ENCODE measurements at places on chromosomes 12 and 14.
A peak's percentile ranks its signal among the peaks of the same experiment; 100 is the strongest.

GRCh38 chr12:8779862-8780261 lies 42.6 kb upstream of the A2ML1 start:
- no peak for DNase-seq

- DNase-seq, result no peak
Measured at GRCh38 chr14:77490347-77490986, 8.1 kb downstream of the ISM2 start.

- DNase-seq, result peak; percentile 42
Measured at GRCh38 chr12:52946797-52947547, 1.9 kb upstream of the KRT18 start.

GRCh38 chr12:78494911-78495310 lies 369.7 kb upstream of the SYT1 start:
- DNase-seq, result peak; percentile 38

- peak; percentile 17 for DNase-seq
Measured at GRCh38 chr12:56839915-56840325, 76.8 kb downstream of the HSD17B6 start.

GRCh38 chr12:107955966-107956643 lies 173.0 kb upstream of the WSCD2 start:
- DNase-seq, result peak; percentile 2

- no peak for DNase-seq
Measured at GRCh38 chr12:6777386-6777785, 5.1 kb downstream of the LAG3 start.

DNA sequence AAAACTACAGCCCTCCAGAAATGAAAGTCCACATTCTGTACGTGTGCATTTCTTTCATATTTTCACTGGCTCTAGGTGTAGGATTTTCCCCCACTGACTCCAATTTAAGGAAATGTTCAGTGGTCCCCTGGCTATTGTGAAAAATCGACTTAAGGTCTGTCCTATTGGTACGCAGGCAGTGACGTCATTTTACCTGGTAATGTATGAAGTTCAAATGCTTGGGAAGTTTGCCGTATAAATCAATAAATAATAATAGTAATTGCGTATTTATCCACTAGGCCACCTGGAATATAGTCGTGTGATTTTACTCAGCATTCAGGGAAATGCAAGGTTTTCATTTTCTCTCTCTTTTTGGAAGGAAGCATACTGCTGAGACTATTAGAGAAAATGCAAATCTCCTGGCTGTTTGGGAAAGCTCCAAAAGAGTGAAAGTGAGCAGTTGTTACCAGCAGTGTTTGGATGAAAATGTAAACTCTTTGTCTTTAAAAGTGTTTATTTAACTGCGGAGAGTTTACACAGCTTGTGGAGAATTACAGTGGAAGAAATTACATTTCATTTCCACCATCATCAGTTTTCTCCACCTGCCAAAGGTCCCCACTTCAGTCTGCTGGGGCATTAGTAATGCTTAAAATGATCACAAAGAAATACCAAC lies 107.0 kb downstream of the EXOC5 start:
- DNase-seq, result no peak

Measured in GM23248 (cell line).